Uterus (tissue), 4 donors: ENCODE measurements at places on chromosomes 3 and 15.

- peak; percentile 25 for DNase-seq
Measured at GRCh38 chr3:160754371-160754854, 1.6 kb upstream of the PPM1L start.

DNA sequence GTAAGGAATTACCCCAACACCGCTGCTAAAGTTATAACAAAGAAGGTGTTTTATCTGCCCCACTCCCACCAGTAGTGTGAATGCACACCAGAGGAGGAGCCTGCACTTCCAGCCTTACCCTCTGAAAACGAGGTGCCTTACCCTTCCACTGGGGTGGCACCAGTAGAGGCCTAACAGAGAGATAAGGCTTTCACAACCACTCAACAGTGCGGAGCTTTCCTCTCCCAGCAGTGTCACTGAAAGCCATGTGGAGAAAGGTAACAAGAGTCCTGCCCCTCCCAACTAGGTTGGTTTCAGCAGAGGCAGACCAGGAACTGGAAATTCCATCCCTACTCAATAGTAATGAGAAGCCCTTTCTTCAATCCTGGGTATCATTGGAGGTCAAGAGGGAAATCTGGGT, 539.2 kb downstream of the VGLL3 start:
- DNase-seq = no peak

GRCh38 chr15:57496946-57497869, 94.5 kb upstream of the MYZAP start:
- no peak for DNase-seq

GRCh38 chr3:81462921-81463320, 298.5 kb downstream of the GBE1 start:
- DNase-seq = no peak

- DNase-seq = no peak
Measured at GRCh38 chr15:76935620-76936019, 4.1 kb downstream of the RCN2 start.

- no peak for DNase-seq
Measured at GRCh38 chr3:122916084-122916483, 111.5 kb downstream of the SEMA5B start.

DNA sequence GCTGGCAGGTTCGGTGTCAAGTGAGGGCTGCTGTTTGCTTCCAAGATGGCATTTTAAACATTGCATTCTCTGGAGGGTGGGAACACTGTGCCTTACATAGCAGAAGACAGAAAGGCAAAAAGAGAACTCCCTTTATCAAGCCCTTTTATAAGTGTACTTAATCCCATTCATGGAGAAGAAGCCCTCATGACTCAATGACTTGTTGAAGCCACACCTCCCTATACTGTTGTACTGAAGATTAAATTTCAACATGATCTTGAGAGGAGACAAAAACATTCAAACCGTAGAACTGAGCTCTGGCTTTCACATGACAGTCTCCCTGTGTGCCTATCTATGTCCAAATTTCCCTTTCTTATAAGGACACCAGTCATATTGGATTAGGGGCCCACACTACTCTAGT, 443.4 kb upstream of the CDIN1 start:
- DNase-seq = no peak

GRCh38 chr3:29202378-29202777, 78.5 kb upstream of the RBMS3 start:
- no peak for DNase-seq

DNA sequence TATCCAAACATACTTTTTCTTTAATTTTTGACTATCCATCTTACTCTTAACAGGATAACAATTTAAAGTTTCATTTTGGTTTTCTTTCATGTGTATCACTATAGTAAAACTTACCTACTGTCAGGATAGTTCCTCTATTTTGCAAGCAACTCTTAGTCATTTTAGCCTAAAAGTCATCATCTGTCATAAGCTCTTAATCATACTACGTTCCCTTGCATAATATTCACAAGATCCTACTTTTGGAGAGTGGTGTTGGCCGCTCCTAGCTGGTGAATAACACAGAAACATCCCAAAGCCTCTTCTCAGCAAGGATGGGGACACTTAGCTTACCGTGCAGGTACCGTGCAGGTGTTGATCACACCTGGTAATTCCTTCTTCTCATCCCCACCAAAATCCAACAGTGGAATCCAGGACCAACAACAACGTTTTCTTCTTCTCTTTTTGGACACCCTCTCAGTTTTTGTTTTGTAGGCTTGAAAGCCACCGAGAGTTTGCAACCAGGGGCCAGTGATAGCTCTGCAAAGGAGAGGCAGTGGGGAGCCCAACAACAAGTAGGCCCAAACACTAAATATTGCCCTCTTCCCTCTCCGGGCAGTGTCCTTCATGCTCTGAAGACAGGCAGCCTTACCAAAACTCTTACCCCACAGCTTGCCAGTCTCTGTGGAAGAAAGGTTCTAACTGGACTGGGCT, 433 bp downstream of the FILIP1L start:
- no peak for DNase-seq

DNA sequence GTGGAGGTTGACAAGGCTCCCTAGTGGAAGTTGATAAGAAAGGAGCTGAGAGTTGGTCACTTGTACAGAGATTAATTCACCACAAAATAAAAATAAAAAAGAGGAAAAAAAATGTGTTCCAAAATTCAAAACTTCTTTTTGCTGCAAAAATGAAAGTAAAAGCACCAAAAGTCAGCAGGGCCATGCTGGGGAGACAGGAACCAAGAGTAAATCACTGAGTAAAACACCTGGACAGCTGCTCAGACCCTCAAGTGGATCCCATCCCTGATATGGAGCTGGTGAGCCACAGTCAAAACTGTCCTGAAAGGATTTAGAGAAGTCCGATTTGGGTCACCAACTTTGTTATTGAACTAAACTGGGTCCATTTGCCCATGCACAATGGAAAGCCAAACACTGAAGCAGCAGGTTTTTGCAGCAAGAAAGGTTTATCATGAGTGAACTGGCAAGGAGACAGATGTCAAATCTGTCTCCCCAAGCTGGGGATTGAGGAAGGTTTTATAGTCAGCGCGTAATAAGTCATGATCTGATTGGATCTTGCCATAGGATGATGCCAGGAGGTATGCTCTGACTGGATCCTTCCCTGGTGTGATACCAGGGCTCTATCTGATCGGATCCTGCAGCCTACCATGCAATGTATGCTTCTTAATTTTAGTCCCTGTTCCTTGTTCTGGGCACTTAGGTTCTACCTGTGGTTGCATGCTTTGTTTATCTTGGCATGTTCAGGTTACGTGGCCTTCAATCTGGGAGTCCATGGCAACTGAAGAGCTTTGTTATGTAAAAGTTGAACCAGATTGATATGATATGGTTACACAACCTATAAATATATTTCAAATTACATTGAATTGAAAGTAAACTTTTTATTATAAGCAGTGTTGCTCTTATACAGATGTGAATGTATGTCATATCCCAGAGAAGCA, 313.2 kb downstream of the POLQ start:
- DNase-seq = no peak

DNA sequence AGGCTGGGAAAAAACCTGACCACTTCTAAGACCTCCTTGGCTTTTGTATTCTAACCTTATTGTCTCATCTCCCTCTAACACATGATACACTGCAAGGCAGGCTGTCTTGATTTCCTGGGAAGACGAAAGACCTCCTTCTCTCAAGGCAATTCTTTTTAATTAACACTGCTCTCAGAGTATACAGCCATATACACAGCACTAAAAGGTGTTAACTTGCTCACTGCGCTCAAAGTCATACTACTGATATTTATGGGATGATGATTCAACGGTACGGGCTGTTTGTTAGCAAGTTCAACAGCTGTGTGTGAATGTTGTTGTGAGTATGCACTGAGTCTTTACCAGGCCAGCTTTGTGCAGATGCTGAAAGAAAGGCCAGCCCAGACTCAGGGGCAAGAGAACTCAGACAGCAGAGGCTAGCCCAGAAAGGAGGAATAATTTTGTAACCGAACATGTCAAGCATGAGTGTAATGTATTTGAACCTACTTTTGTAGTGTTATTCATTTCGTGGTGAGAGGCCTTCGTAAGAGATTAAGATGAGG, 229.9 kb downstream of the IL5RA start:
- DNase-seq = no peak

GRCh38 chr15:83436513-83437158, 10.5 kb upstream of the SH3GL3 start:
- no peak for DNase-seq

- no peak for DNase-seq
Measured at GRCh38 chr3:22819209-22819608, 383.9 kb upstream of the UBE2E2 start.

GRCh38 chr3:27673701-27674100, 48.4 kb downstream of the EOMES start:
- no peak for DNase-seq

DNA sequence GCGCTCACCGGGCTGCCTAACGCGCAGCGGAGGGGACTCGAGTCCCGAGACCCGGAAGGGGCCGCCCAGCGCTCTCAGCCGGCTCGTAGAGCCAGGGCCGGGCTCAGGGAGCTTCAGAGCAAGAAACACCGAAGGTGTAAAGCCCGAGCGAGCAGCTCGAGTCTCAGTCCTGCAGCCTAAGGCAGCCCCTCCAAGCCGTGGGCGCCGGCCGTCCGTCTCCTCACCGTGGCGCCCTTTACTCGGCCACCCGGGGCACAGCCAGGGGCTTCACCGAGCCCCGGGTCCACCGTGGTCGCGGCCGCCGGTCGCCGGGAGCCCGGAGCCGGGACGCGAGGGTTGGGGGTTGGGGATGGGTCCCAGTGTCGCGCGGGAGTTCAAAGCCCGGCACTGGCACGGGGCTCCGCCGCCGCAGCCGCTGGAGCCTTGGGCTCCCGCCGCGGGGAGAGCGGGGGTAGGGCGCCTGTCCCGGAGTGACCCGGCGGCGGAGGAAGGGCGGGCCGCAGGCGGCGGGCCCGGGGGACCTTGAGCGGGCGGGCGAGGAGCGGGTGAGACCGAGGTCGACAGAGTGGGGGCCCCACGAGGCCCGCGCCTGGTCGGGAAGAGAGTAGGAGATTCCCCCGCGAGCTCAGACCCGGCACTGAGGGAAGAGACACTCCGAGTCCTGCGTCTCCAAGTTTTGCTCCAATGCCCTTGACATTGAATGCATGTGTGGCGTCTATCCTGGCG, 26.9 kb upstream of the THRB start:
- DNase-seq = peak; percentile 27

GRCh38 chr3:54873059-54874010, 54.5 kb downstream of the LRTM1 start:
- no peak for DNase-seq

- no peak for DNase-seq
Measured at GRCh38 chr15:95394186-95395067, 936.1 kb upstream of the NR2F2 start.

GRCh38 chr3:12503126-12503957, 19.1 kb downstream of the TSEN2 start:
- no peak for DNase-seq

GRCh38 chr3:174786825-174787224, 72.3 kb upstream of the NAALADL2 start:
- DNase-seq = no peak

DNA sequence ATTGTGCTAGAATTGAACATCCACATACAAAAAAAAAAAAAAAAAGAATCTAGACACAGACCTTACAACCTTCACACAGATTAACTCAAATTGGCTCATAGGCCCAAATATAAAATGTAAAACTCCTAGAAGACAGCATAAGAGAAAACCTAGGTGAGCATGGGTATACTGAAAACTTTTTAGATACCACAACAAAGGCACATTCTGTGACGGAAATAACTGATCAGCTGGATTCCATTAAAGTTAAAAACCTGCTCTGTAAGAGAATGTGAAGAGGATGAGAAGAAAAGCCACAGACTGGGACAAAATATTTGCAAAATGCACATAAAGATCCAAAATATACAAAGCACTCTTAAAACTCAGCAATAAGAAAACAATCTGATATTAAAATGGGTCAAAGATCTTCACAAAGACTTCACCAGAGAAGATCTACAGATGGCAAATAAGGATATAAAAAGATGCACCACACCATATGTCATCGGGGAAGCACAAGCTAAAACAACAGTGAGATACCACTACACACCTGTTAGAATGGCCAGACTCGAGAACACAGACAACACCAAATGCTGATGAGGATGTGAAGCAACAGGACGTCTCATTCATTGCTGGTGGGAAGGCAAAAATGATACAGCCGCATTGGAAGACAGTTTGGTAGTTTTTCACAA, 167.9 kb downstream of the PDE8A start:
- DNase-seq = no peak

DNA sequence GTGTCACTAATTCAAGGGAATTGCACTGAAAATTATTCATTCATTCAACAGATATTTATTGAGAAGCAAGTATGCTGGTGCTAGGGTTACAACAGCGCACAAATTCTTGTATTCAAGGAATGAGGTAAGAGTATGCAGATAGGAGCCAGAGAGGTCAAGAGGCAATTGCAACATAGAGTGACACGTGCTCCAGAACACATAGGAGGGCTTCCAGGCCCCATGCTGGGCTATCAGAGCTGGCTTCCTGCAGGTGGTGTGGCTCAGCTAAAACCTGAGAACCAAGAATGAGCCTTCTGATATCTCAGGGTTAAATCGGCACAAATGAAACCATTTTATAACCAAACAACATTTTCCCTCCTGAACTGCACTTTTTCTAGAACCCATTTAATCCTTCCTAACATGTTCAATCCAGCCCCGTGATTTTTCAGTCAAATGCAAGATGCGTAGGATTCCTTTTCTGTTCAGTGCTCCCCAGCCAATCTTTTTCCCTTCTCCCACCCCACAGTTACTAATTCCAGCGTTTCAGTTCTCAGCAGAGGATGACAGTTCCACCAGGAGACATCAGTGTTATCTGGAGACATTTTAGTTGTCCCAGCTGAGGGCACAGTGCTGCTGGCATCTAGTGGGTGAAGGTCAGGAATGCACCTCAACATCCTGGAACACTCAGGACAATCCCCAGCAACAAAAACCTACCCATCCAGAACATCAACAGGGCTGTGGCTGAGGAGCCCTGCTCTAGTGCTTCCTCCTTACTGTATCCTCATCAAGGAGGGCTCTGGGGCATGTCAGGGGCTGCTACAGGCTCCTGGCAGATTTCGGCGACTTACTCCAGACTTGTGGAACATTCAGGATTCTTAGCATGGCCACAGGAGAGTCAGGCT, 13.1 kb downstream of the CCR5AS start:
- DNase-seq = no peak

GRCh38 chr3:33749546-33750210, 31.6 kb upstream of the CLASP2 start:
- DNase-seq = no peak

- DNase-seq = no peak
Measured at GRCh38 chr3:173983343-173983742, 585.8 kb downstream of the NLGN1 start.

DNA sequence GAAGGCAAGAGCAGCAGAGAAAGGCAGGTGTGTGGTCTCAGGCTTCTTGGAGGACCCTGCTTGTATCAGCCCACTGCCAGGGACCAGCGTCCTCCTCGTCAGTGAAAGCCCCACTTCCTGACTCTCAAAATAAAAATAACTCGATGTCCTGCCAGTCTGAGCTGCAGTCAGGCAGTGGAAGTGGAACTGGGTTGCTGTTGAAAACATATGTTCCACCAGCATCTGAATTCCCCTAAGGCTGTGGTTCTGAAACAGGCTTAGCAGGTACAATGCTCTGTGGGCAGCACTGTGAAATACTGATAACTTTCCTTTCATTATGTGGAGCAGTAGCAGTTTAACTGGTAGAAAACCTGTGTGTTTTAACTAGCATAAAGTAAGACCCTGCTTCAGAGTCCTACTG, 121.6 kb upstream of the EIF1B start:
- DNase-seq = no peak

- DNase-seq = no peak
Measured at GRCh38 chr15:98289747-98290146, 329.2 kb downstream of the ARRDC4 start.

- no peak for DNase-seq
Measured at GRCh38 chr3:2772803-2773202, 337.4 kb downstream of the IL5RA start.

GRCh38 chr15:69848096-69848495, 249.6 kb downstream of the TLE3 start:
- DNase-seq = no peak

GRCh38 chr3:53082736-53083135, 36.9 kb upstream of the SFMBT1 start:
- no peak for DNase-seq
